ENCODE measurements at places on chromosomes 4 and X.

DNA sequence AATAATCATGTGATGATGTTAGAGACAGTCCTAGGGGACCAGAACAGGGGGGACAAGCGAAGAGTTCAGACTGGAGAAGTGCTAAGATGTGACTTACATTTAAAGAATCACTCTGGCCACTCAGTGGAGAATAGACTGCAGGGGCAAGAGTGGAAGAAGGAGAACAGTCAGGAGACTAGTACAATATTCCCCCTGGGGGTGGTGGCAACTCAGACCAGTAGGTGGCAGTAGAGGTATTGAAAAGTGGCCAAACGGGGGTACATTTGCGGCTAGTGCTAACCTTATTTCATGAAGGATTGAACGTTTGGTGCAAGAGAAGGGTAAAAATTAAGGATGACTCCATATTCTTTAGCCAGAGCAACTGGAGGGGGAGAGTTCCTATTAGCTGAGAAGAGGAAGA lies 2.7 kb upstream of the BMX start:
- peak; percentile 47 for DNase-seq

GRCh38 chr4:186642998-186643397 lies 80.7 kb downstream of the FAT1 start:
- DNase-seq, result no peak

DNA sequence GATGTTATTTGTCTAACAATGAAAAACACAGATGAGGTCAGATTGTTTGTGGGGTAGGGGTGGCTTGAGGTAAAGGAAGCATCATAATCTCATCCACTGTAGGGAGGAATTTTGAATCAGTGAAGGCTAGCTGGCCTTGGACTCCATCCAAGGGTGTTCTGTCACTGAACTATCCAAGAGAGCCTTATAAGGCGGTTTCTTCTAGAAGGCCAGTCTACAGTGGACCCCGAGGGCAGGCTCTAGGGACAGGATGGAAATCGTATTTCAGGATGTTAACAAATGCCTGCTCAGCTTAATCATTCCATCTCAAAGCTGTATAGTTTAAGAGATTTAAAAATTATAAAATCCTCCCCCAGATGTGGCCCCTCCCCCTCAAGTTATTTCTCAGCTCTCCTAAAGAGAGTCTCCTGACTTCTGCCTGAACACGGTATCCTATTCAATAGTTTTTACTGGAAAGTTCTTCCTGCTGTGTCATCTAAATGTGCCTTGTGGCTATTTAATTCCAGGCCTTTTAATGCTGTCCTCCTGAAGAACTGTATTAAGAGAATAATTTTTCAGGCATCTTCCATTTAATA lies 8.0 kb downstream of the IGFBP7 start:
- no peak for DNase-seq

DNA sequence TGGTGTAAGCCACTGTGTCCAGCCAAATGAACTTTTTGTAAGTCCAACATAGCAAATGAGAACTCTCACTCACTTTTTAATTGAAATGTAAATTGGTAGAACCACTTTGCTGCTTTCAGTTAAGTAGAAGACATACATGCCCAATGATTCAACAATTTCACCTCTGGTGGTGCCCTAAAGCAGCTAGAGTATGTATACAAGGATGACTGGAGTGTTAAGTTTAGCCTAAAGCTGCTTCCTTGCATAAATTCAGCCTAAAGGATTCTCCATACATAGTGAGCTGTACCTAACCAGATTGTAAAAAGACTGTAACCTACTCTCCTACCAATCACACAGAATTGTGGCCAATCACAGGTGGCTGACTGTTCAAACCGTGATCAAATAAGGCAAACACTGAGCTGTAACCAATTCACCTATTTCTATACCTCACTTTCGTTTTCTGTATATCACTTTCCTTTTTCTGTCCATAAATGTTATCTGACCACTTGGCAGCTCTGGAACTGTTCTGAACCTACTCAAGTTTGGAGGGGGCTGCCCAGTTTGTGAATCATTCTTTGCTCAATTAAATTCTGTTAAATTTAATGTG lies 39.9 kb downstream of the PDS5A start:
- DNase-seq, result no peak

GRCh38 chrX:70505451-70505841 lies 60.8 kb downstream of the DLG3 start:
- no peak for DNase-seq

DNA sequence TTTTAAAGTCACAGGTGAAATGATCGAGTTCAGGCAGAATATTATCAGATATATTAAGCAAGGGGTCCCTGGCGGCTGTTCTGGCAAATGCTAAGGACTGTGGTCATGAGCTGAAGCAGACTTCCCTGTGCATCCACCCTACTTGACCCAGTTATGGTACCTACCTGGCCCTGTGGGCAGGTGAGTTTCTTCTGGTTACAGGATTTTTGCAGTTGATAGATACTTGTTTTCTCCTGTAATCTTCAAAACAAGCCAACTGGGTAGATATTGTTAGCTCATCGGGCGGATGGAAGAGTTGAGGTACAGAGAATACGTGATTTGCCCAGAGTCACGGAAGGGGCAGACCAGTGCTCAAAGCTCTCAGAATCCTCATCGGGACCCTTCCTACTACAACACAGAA lies 18.5 kb upstream of the PROM1 start:
- no peak for DNase-seq

- no peak for DNase-seq
These were observed 51.7 kb upstream of the PJA1 start for GRCh38 chrX:69216911-69217310.

GRCh38 chr4:35970366-35970960 lies 273.9 kb downstream of the ARAP2 start:
- no peak for DNase-seq

DNA sequence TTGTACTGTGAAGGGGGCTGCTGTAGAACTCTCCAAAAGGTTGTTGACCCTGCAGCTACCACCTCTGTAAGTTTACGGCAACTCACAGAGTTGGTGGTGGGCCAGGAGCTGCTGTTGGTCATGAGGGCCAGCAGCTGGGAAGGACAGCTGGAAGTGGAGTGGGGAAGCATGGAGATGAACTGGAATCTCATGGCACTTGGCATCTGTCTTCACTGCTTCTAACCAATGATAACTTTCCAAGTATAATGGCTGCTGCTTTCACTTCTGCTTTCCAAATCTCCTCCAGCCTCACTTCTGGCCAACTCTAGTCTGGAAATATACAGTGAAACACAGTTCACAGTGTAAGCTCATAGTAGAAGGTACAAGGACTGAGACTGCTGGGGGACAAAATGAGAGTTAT lies 126.5 kb upstream of the INTU start:
- no peak for DNase-seq

DNA sequence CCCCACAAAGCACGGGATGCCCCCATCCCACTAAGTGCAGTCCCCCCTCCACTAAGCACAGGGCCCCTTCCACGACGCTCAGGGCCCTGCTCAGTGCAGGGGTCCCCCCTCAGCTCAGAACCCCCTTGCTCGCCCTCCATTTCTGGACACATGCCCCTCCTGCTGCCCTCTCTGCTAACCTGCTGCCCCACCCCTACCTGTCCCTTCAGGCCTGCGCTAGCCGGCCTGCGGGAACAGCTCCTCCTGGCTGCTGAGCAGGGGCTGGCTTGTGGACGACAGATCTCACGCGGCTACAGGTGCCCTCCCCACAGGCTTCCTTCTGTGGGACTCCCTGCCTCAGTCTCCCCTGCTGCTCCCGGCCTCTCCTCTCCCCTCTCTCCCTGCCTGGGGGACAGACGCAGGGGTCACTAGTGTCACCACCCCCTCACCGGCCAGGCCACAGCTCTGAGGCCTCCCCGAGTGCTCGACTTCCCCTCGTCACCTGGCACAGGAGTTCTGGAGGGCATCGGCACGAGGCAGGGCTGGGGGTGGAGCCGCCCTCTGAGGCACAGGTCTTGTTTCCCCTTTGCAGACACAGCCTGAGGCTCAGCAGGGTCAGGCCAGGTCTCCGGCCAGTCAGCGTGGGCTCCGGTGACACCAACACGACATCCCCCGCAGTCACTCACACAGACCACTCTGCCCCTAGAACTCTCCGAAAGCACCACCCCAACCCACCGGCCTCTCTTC lies 21.6 kb downstream of the GAK start:
- no peak for DNase-seq

- DNase-seq, result peak; percentile 75
These were observed 4.8 kb upstream of the HGFAC start for GRCh38 chr4:3436798-3437581.

GRCh38 chrX:133454491-133454914 lies 39.2 kb upstream of the GPC4 start:
- no peak for DNase-seq

DNA sequence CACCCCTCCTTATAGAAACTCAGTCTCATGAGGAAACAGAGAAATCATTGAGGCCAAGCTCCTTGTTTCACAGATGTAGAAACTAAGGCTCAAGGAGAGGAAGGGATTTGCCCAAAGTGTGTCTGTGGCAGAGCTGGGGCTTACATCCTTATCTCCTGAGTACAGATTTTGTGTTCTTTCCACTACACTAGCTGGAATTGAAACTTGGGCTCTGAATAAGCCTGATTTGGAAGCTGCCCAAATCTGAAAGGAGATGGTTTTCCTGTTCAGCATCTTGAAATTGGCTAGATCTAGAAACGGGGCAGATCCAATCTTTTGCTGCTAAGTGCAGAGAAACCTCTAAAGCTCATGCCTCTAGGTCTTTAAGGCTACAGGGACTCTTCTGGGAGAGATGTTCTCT lies 24.3 kb downstream of the AWAT2 start:
- DNase-seq, result no peak

DNA sequence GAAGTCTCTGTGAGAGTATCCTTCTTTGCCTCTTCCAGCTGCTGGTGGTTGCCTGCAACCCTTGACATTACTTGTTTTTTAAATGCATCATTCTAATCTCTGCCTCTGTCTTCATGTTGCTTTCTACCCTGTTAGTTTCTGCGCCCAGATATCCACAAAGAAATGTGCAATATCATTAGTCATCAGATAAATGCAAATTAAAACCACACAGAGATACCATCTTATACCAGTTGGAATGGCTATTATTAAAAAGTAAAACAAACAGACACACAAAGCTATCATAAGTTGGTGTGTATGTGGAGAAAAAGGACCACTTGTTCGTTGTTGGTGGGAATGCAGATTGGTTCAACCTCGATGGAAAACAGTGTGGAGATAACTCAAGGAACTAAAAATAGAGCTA lies 517.4 kb downstream of the FAT4 start:
- no peak for DNase-seq

- DNase-seq, result peak; percentile 48
These were observed 84.5 kb downstream of the CT47B1 start for GRCh38 chrX:120791013-120791643.

GRCh38 chr4:99658666-99659065 lies 1.0 kb upstream of the C4orf54 start:
- DNase-seq, result no peak

DNA sequence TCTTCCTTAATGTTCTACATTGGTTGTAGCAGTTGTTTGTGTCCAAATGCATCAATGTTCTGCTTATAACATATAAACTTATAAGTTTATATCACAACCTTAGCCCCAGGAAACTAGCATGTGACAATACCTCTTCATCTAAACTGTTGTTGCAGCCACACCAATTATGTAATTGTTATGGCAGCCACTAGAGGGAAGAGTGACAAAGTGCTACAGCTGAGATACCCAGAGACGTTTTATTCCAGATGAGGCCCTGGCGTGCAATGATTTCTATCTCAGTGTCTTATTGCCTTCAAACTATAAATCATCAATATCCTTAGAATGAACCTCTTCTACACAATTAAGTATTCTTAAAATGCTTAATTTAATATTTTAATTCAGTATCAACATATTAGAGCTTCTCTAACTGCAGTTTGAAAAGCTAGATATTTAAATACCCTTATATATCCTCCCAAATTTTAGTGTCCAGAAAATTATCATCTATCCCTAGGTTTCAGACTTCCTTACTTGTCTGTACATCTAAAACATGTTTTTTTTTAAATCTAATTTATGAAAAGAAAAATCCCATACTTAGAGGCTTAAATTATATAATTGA lies 171.6 kb downstream of the PCDH10 start:
- DNase-seq, result peak; percentile 50

DNA sequence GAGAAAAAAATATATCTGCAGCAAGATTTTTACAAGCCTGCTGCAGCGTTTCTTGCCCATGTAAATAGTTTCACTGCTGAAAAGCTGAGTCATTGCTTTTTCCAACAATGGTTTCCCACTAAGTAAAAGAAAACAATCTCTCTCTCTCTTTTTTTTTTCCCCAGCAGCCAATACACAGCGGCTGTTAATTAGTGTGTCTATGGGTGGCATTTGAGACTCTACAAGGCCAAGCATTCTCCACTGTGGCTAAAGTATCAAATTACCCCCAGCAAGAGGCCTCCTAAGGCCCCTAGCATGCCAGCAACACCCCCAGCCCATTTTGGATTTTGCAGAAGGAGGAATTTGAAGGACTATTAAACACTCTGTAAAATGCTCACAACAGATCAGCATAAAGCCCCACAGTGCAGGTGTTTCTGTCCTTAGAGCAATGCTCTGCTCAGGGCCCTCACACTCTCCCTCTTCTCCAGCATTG lies 837.4 kb downstream of the TRIML1 start:
- peak; percentile 63 for DNase-seq
